ENCODE measurements at places on chromosomes 2 and 18.

DNA sequence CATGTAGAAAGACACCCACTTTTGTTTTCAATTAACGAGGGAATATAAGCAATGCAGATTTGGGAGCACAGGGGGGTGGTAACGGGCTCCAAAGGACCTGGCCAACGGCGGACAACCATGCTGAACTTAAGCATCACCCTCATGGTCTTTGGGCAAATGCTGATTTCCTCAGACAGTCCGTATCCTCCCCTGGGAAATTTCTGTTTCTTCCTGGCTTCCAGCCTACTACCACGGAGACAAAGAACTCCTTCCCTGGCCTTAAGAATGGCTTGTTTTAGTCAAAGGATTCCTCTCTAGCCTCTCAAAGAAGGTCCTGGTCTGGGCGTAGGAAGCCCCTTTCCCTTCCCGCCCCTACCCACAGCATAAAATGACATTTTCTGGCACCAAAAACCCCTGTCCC, 34.3 kb downstream of the EN1 start:
- no peak for DNase-seq

DNA sequence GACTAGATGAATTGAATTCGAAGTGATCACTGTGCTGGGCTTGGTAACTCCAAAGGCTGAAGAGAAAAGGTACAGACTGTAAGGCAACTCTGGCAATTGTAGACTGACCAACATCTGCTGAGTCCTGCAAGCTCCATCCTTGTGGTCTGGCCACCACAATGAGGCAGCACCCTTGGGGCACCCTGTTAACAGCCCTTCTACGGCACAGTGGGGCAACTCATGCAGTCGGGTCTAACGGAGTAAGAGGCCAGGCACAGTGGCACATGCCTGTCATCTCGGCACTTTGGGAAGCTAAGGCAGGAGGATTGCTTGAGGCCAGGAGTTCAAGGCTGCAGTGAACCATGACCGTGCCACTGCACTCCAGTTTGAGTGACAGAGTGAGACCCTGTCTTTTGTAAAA, 126.8 kb downstream of the ZAP70 start:
- no peak for DNase-seq

GRCh38 chr2:229586746-229587705, 127.3 kb downstream of the DNER start:
- DNase-seq = peak; percentile 80

DNA sequence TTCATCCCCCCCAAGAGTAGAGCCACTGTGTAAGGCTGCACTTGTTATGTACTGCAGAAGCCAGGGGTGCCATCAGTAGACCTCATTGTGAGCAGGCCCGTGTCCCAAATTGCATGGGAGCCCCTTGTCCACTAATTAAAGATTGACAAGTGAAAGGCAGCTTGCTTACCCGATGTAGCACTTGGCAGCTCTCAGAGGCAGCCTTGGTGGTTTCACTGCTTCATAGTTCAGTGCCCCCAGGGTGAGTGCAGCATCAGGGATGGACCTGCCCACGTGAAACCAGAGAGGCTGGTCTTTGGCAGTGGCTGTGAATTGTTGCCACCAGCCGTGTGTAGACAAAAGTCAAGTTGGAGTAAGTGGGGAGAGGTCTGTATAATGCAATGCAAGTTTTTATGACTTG, 13.3 kb downstream of the TUBB6 start:
- DNase-seq = no peak

- DNase-seq = peak; percentile 48
These were observed 149.1 kb downstream of the RHBDD1 start for GRCh38 chr2:226984750-226985582.
